ENCODE measurements at places on chromosomes 6 and 20. TPM values are rescaled to one million over a fixed set of nuclear protein-coding genes. Genes with fewer than 3 reads are reported as not detected.

The OTOR gene
- total RNA-seq: not detected

The LPA gene
- total RNA-seq: not detected

The CDSN gene
- under 0.01 TPM for total RNA-seq

The ERVFRD-1 gene
- not detected for total RNA-seq

The ASIP gene
- total RNA-seq: not detected

The GJA10 gene
- not detected for total RNA-seq

The DDO gene
- total RNA-seq: 1.3 TPM

The WFDC12 gene
- total RNA-seq: not detected

The SLC16A10 gene
- not detected for total RNA-seq

The MLN gene
- not detected for total RNA-seq

The SLPI gene
- total RNA-seq: 2.6 TPM

The PACSIN1 gene
- total RNA-seq: not detected

The VSX1 gene
- total RNA-seq: not detected

The RIPOR2 gene
- total RNA-seq: 1.1 TPM

The FILIP1 gene
- 0.14 TPM for total RNA-seq

The ZSCAN23 gene
- 4.4 TPM for total RNA-seq

The OPRM1 gene
- not detected for total RNA-seq

The BPIFA1 gene
- total RNA-seq: not detected

The PPP1R14C gene
- 0.65 TPM for total RNA-seq

The ARMC12 gene
- total RNA-seq: 0.28 TPM

The NINL gene
- 10.3 TPM for total RNA-seq

The TNFRSF21 gene
- 17.9 TPM for total RNA-seq

The MOCS1 gene
- total RNA-seq: 8.0 TPM

The OR2H2 gene
- total RNA-seq: not detected

The HLA-DRA gene
- not detected for total RNA-seq

The GRIK2 gene
- total RNA-seq: 3.5 TPM

The MYBL2 gene
- 0.71 TPM for total RNA-seq

The BPIFB4 gene
- total RNA-seq: not detected

The BHLHE23 gene
- total RNA-seq: not detected

The TPD52L1 gene
- 9.7 TPM for total RNA-seq

The SLC4A11 gene
- 1.0 TPM for total RNA-seq

The ARG1 gene
- total RNA-seq: not detected

The FOXP4 gene
- total RNA-seq: 2.0 TPM

The PPP1R3G gene
- 2.8 TPM for total RNA-seq

The HLA-G gene
- 0.14 TPM for total RNA-seq

The ADGRF1 gene
- total RNA-seq: not detected

The KIAA1755 gene
- 1.9 TPM for total RNA-seq

The IRF4 gene
- 0.65 TPM for total RNA-seq

The C20orf204 gene
- 0.92 TPM for total RNA-seq

The IL20RA gene
- total RNA-seq: 0.55 TPM

The WFDC5 gene
- total RNA-seq: not detected

Measured in smooth muscle cell of bladder (primary cell).